Cardiac muscle cell (in vitro differentiated cells and primary cell): ENCODE measurements at places on chromosomes 2 and 18.

DNA sequence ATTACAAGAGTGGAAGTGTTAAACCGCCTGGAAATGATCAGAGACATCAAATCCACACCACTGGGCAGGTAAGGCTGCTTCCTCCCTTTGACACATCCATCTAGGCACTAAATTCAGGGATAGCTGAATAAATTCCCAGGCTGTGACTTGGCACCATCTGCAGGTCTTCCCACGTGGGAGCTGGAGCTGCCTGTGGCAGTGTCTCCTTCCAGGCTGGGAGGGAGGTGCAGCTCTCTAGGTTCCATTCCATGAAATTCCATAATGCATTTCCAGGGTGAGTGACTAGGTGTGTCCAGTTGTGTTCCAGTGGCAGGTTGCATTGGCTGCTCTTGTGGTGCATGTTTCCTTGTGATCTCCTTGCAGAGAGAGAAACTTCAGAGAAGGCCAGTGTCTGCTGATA, 188.9 kb upstream of the CXCR4 start:
- no peak for DNase-seq

GRCh38 chr2:156435396-156435717, 822 bp upstream of the GPD2 start:
- DNase-seq, result no peak

DNA sequence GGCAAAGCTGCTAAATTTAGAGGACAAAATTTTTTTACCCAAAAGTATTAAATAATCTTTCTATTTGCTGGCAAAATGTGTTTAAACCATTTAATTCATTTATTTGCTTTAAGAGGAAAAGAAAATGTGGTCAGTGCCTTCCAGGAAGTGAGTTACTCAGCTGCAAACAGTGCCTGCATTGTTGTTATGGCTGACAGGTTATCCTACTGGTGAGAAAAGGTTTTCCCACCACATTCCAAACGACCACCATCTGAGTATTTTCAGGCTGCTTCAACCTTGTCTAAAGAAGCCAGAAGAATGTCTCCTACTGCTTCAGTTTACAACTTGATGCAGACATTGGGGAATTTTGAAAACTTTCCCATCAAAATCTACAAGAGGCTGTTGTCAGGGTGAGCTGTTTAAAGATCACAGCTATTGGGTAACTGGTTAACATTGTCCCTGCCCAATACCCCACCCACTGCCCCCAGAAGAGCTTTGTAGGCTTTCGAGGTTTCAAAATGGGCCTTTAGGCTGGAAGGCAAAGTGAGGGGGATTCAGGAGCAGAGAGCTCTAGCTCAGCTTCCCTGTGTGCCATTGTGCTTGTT, 461.3 kb upstream of the FANCL start:
- DNase-seq, result peak; percentile 1

GRCh38 chr2:44707945-44708660, 233.4 kb upstream of the SIX3 start:
- DNase-seq, result peak; percentile 23

- no peak for DNase-seq
These were observed 431 bp upstream of the EIF5B start for GRCh38 chr2:99336804-99337112.
